A549 treated with ZK216348 at 1 μM for 4 hours (cell line): ENCODE measurements at places on chromosomes 1 and 21. TPM values are rescaled to one million over a fixed set of nuclear protein-coding genes. Genes with fewer than 3 reads are reported as not detected.

Gene FAM177B
- not detected in 5 replicates for total RNA-seq

Gene YARS1
- total RNA-seq: 59.4 to 95.9 TPM (median 72.9 TPM) in 5 replicates

Gene SLC30A2
- 0.09 to 0.31 TPM (median 0.25 TPM) in 5 replicates for total RNA-seq

Gene PRRX1
- 0.04 to 0.74 TPM in 2 of 5 replicates, not detected in the others for total RNA-seq

Gene CLCA1
- total RNA-seq: not detected in 5 replicates

Gene FLG2
- total RNA-seq: not detected in 5 replicates

Gene FMO4
- 0.19 to 0.86 TPM (median 0.52 TPM) in 5 replicates for total RNA-seq

Gene TNFRSF4
- 0.20 to 0.23 TPM in 2 of 5 replicates, not detected in the others for total RNA-seq

Gene TDRD10
- total RNA-seq: not detected in 5 replicates

Gene OR10J4
- total RNA-seq: not detected in 5 replicates

Gene TIAM1
- 0.53 to 0.79 TPM (median 0.61 TPM) in 5 replicates for total RNA-seq

Gene CFHR4
- not detected in 5 replicates for total RNA-seq

Gene CRYAA
- not detected in 5 replicates for total RNA-seq

Gene KHDRBS1
- 105 to 151 TPM (median 137 TPM) in 5 replicates for total RNA-seq

Gene KRTAP21-2
- total RNA-seq: not detected in 5 replicates

Gene S100B
- not detected in 5 replicates for total RNA-seq
